H54 (cell line): ENCODE measurements at places on chromosomes 6 and 20.

DNA sequence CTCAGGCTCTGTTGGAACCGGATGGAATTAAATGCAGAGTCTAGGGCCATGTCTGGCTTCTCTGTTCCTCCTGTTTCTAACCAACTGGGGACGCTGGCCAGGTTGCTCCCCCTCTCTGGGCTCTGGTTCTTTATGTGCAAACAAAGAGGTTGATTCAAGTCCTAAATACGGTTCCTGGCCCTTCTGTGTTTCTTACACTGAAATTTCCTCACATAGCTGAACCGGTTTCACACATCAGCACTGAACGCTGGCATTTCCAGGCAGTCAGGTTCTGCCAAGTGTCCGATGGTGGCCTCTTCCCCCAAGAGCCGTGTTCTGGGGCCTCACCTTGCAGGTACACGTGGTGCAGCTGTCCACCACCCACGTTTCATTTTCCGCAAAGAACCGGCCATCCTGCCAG, 13.5 kb downstream of the THBS2 start:
- no peak for DNase-seq

GRCh38 chr6:122223251-122223650, 176.2 kb upstream of the HSF2 start:
- DNase-seq: no peak

DNA sequence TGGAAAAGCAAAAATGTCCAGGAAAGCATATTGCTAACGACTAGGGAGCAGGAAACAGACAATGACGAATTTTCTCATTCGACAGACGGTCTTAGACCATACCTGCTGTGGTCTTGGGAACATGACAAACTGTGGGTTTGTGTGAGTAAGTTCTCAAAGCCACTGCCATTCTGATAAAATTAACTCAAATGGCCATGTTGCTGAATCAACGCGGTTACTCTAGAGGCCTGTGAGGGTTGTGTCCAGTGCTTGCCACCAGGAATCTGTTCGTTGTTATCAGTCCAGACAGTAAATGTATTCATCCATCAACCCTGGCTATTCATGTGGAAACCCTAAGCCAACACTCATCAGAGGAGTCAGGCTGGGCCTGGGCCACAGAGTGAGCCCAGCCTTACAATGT, 124.3 kb downstream of the MYLK4 start:
- no peak for DNase-seq

DNA sequence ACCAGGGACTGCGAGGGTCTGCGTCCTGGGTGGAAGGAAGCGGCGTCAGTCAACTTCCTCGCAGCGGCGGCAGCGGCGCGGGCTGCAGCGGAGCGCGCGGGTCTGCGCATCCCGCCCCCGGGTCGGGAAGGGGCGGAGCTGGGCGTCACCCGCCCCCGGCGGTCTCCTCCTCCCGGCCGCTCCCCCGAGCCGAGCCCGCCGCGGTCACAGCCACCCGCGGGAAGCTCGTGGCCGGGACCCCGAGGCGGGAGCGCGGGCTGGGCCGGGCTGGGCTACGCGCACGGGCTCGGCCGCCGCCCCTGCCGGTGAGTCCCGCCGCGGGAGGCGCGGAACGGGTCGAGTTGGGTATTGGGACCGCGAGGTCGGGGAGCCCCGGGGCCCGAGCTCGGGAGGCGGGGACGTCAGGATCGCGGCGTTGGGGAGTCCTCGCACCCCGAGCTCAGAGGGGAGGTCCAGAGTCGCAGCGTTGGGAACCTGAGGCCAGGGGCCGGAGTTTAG, at the start of gene PAQR8:
Gene PAQR8, plus strand, starts transcription at position 207 of the 498 bp plus-strand sequence. CDS start 41,063 bp downstream, outside the sequence.
- DNase-seq: peak; percentile 95

GRCh38 chr6:10485406-10485805, 35.7 kb upstream of the GCNT2 start:
- no peak for DNase-seq

GRCh38 chr20:46117704-46118467, at the start of gene CD40:
TSS of gene CD40 (plus strand) at chr20:46118314. CDS start at chr20:46118344, 30 bp downstream.
- no peak for DNase-seq

DNA sequence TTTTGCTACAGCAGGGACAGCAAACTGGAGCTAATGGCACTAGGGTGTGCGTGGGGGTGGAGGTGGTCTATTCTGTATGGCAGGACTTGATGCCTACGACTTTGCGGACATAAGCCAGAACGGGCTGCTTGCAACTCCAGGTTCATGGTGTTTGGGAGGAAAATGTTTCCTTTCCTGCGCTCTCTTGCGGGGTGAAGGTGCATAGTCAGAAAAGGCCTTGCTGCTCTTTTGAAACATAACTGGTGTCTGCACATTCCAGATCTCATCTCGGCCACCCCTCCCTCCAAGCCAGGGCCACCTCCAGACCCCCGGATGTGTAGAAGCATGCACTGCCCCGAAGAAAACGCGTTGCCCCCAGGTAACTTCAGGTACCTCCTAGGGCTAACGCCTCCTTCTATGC, 8.1 kb downstream of the FOXA2 start:
- DNase-seq: no peak

GRCh38 chr20:4026093-4026601, 10.8 kb upstream of the RNF24 start:
- peak; percentile 72 for DNase-seq

- DNase-seq: no peak
Observed at GRCh38 chr6:69044534-69044933, 409.5 kb downstream of the ADGRB3 start.

GRCh38 chr6:154916857-154917256, 78.3 kb upstream of the TIAM2 start:
- DNase-seq: no peak

DNA sequence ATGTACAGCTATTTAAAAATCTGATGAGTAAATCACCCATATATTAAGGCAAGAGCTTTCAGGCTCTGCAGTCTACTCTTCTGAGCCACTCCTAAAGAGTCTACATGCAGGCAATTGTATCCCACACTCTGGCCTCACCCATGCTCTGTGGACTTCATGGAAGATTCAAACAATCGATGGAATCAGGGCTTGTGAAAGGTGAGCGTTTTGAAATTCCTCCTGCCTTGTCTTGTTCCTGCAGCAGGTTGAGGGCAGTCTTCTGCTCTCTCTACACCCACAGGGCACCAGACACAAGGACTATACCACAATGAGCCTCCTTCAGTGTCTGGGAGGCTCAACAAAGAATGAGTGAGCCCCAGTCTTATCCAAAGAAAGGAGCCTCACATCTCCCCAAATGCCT, 51.1 kb downstream of the TBC1D7 start:
- DNase-seq: no peak

- DNase-seq: no peak
Observed at GRCh38 chr20:57473246-57474048, 51.5 kb downstream of the CTCFL start.

- DNase-seq: no peak
Observed at GRCh38 chr20:50385733-50386640, 124.2 kb upstream of the PTPN1 start.

- DNase-seq: no peak
Observed at GRCh38 chr20:18973529-18974173, 160.1 kb downstream of the SCP2D1 start.

DNA sequence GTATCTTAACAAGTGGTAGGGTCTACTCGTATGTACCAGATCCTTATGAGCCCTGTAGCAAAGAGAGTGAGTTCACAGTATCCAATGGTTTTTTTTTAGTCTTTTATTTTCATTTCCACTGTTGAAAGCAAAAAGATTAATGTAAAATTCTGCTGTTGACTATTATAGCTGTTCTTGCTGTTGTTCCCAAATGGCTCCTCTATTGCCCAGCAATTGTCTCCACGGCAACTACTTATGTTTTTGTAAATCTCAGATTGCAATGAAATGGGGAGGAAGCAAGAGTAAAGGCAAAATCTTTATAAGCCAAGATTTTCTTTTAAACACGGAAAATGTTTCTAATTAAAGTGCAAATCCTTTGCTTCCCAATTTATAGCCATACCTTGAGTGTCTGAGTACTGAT, 406.1 kb downstream of the EPM2A start:
- no peak for DNase-seq

DNA sequence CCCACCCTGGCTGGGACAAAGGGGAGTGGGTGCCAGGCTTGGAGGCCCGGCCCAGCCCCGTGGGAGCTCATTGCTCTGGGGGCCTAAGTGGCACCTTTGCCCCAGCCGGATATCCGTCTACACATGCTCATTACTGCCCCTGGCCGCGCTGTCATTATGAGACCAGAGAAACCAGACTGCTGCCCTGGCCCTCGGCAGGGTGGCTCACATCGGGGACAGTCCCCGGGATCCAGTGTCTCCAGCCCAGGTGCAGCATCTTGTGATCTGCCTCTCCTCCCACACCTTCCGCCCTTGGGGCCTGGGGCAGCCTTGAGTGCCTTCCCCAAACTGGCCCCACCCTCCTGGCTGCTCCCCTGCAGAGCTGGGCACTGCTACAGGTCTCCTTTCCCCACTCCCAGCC, 4.9 kb downstream of the SRMS start:
- DNase-seq: no peak

DNA sequence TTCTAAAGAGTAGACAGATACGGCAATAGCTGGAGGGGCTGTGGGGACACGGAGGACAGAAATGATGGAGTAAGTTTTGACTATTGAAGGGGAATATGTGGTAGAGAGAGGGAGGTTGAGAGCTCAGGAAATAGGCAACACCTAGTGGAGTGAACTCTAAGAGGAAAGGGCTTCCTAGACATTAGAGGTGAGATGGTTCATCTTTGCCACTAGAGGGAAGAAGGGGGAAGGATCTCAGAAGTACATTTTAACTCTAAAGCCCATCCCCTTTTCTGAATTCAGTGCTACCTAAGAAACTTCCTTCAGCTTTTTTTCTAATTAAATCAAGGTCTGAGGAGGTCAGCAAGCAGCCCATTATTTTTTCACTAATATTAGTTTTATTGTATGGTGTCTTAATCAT, 689.4 kb upstream of the MAP3K7 start:
- DNase-seq: no peak

GRCh38 chr6:108621117-108621516, 60.4 kb downstream of the FOXO3 start:
- peak; percentile 26 for DNase-seq

DNA sequence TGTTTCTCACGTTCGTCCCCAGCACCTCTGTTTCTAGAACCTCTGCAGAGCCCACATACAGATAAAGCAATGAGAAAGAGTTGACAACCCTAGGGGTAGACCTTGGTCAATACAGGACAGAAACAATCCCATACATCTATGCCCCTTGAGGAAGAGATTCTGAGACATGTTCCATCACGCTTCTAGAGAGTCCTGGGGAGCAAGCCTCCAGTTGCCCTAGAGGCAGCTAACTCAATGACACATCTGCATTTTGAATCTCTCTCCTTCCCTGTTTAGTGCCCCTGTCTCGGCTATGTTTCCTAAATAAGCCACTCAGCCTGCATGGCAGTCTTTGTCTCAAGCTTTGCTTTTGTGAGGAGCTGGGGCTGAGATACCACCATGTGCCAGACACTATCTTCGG, 435.3 kb downstream of the CD83 start:
- no peak for DNase-seq

GRCh38 chr20:31633339-31633914, 4.3 kb upstream of the COX4I2 start:
- DNase-seq: no peak

- DNase-seq: no peak
Observed at GRCh38 chr6:69594405-69594804, 202.4 kb downstream of the LMBRD1 start.

GRCh38 chr20:62117362-62117646, 5.0 kb upstream of the LSM14B start:
- no peak for DNase-seq

DNA sequence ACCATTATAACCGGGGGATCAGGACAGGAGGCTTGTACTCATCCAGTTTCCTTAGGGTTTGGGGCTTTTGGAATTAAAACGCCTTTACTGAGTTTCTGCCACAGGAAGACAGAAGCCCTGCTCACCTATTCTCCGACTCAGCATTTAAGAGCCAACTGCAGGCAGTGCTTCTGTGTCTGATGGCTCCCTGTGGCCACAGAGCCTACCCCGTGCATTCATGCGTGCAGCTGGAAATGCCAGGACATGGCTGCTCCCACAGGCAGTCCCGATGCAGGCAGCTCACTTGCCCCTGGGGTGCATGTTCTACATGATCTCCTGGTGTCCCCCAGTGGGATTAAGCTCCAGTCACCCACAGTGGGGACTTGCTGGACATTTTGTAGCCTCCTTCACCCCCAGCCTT, 22.2 kb downstream of the ZNF831 start:
- no peak for DNase-seq

GRCh38 chr6:14717307-14717706, 528.6 kb upstream of the JARID2 start:
- no peak for DNase-seq

DNA sequence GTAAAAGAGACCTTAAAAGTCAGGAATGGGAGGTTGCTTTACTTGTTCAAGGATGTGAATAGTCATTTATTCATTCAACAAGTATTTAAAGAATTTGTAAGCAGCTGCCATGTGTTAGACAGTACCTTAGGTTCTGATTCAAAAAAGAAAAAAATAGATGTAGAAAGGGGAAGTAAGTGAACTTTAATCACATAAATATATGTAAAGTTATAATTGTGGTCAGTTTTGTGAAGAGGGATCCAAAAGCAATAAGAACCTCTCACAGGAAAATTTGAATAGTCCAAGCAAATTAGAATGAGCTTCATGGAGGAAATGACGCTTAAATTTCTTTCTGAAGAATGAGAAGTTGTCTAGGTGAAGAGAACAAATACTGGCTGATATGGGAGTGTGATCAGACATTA, 596.1 kb upstream of the CITED2 start:
- no peak for DNase-seq

GRCh38 chr6:5752391-5752680, 254.4 kb downstream of the NRN1 start:
- peak; percentile 19 for DNase-seq

- DNase-seq: no peak
Observed at GRCh38 chr6:154606457-154606856, 96.0 kb upstream of the CNKSR3 start.

DNA sequence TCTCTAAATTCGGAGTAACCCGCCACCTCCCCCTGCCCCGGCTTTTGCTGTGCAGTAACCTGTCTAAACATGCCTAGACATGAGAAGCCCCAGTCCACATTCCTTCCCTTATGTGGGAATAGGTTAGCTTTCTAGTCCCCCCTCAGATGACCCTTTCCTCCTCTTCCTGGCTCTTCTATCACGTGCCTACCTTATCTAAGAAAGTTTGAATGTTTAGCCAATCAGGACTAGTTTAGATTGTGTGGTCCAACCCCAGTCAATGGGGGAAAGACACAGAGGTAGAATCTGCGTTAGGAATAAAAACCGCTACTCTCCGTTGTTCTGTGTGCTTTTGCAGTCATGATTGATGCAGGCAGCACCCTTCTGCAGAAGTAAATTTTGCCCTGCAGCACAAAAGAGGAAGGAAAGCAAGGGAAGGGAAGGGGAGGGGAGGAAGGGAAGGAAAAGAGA, 69.0 kb upstream of the CD93 start:
- no peak for DNase-seq

GRCh38 chr6:137964876-137965275, 97.8 kb downstream of the TNFAIP3 start:
- DNase-seq: no peak

GRCh38 chr6:30542915-30543314, 13.4 kb downstream of the GNL1 start:
- DNase-seq: no peak

DNA sequence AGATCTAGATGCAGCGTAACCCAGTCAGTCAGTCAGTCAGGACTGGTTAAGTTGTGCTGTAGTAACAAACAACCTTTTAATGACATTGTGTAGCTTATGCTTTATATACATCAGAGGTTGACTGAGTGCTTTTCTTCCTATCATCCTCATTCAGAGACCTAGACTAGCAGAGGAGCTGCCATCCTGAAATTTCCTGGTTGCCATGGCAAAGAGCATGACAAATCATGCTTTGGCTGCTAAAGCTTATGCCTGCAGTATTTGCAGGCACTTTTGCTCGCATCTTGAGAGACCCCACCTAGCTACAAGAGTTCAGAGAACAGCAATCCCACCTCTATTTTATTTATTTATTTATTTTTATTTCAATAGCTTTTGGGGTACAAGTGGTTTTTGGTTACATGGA, 244.0 kb downstream of the BTBD3 start:
- DNase-seq: no peak
